ENCODE measurements at places on chromosomes 2 and 18.

- DNase-seq, result no peak
Observed at GRCh38 chr2:199543606-199544172, 86.0 kb upstream of the SATB2 start.

GRCh38 chr2:130871843-130872740 lies 35.4 kb downstream of the ARHGEF4 start:
- no peak for DNase-seq

DNA sequence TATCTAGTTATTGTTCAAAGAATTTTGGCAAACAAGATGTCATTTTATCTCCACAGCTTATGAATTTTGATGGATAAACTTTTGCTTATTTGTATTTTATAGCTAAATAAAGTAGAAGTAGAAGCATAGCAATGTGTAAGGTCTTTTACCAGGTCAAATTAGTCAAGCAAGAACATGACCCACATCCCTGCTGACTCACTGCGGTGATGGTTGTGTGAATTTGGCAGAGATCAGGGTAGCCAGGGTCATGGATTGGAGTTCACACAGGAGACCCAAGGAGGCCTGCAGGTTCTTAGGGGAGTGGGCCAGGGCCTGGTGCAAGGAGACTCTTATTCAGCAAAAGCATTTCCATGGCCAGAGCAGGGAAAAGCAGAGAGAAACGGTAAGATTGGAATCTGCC lies 18.7 kb downstream of the SP140 start:
- DNase-seq, result no peak

GRCh38 chr2:69359371-69359770 lies 27.7 kb downstream of the GFPT1 start:
- DNase-seq, result no peak

GRCh38 chr2:188569431-188570165 lies 277.9 kb downstream of the GULP1 start:
- no peak for DNase-seq

GRCh38 chr2:20523073-20523798 lies 76.4 kb downstream of the RHOB start:
- DNase-seq, result no peak

GRCh38 chr2:177283906-177284305 lies 19.4 kb upstream of the NFE2L2 start:
- no peak for DNase-seq

DNA sequence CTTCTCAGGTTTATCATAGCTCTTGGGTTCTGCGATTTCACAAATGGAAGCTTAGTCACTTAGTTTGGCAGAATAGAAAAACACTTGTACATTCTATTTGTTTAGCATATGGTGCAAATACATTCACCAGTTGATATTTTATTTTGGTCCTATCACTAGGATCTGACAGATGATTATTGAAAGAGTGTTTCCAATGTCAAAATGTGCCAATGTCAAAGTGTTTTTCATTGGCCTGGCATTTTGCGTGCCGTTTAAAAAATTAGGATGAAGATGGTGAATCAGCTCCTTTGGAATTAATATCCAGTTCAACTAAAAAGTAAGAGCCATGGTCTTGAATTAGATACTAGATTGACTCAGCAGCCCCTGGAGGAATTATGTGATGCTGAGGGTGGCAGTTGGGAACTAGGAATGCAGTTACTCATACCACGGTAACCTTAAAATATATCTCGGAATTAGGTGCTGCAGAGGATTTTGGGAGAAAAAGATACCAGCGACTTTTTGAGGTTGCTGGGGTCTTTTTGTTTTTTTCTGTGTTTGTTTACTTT lies 87.0 kb downstream of the SPHKAP start:
- DNase-seq, result no peak

DNA sequence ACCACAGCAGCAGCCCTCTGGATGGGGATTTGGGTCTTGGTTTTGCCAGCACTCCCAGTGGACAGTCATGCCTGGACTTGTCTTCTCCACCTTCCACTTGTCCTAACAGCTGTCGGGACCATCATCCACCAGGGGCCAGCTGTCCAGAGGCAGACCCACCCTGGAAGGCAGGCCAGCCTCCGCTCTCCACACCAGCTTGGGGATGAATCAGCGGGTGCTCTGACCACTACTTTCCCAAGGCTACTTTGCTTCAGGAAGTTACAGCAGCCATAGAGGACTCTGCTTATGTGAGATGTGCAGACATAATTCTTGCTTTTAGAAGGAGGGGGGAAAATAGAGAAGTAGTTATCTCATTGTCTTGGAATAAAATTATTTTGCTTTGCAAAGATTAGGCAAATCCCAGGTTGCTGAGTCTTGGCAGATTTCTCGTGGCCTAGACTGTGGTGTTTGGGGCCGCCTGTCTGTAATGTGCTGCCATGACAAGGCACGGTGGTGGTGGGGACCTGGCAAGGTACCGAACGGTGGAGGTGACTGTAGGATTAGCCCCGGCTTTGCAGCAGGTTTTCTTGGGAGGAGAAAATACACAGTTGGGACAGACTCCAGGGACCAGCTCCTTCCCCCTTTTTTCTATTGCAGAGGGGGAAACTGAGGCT lies 148.7 kb downstream of the AGAP1 start:
- DNase-seq, result no peak

- no peak for DNase-seq
Observed at GRCh38 chr2:151767536-151767935, 33.3 kb upstream of the NEB start.

- DNase-seq, result no peak
Observed at GRCh38 chr18:39648616-39649015, 2083.0 kb upstream of the CELF4 start.

DNA sequence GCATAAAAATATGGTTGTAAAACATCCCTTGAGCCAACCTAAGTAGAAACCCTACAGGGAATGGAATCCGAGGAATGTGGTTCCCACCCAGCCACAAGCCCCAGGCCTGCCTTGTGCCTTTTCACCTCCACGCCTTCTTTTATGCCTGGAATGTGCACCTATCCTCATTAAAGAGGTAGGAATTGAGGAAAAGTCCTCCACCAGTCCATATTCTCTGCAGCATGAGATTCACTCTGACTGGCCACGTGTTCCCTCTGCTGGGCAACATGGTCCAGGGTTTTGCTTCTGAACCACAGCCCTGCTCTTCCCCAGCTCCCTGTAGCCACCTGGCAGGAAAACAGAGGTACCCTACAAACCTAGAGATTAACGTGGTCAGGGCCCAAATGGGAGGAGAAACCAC lies 787.9 kb upstream of the RAB6C start:
- no peak for DNase-seq

- no peak for DNase-seq
Observed at GRCh38 chr2:67560771-67561456, 163.8 kb downstream of the ETAA1 start.

- no peak for DNase-seq
Observed at GRCh38 chr2:50785816-50786215, 246.1 kb downstream of the NRXN1 start.

DNA sequence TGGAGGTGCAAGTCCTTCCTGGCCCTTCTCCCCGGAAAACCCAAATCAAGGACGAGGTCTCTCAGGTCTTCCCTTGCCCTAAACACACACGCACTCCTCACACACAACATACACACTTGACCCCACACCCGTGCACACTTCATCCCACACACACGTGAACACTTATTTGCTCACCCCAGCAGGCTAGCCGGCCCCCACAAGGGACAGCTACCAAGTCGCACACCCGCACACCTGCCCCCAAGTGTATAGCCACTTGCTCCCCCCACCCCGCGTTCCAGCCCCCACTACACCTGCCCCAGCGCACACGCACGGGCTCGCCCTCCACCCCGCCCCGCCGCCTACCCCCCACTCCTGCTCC lies 359 bp downstream of the TGFBRAP1 start:
- peak; percentile 6 for DNase-seq

GRCh38 chr18:55338978-55339650 lies 248.9 kb downstream of the TCF4 start:
- no peak for DNase-seq

- DNase-seq, result no peak
Observed at GRCh38 chr2:153455403-153455802, 23.2 kb downstream of the RPRM start.

DNA sequence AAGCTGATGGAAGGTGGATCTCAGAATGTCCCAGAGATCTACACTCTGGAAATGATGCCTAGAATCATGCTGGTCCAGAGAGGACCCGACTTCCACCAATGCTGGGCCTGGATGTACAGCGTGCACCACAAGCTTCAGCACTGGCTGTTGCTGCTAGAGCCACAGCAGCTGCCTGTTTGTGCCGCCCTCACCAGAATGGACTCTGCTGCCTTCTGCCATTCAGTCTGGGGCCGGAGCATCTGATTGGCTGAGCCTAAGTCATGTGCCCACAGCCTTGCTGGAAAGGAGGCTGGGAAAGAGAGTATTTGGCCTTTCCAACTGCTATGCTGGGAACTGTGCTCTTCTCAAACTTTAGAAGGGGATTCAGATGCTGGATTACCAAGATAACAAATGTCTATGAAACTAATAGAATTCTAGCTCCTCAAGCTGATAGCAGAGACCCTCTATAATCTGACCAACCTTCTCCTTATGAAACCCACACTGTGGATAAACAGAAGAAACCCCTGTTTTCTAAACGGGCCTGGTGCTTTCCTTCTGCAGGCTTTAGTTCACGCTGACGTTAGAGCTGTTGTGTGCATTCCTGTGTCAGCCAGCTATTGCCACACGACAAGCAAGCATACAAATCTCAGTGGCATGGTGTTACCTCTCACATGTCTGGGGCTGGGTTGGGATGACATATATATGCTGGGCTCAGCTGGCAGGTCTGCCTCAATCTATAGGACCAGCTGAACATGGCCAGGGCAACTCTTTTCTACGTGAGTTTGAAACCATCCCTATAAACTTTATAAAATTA lies 4.1 kb upstream of the LOXHD1 start:
- DNase-seq, result no peak

GRCh38 chr2:70528929-70529328 lies 24.7 kb downstream of the TGFA start:
- no peak for DNase-seq

GRCh38 chr2:157833721-157834120 lies 42.4 kb downstream of the ACVR1 start:
- DNase-seq, result no peak

DNA sequence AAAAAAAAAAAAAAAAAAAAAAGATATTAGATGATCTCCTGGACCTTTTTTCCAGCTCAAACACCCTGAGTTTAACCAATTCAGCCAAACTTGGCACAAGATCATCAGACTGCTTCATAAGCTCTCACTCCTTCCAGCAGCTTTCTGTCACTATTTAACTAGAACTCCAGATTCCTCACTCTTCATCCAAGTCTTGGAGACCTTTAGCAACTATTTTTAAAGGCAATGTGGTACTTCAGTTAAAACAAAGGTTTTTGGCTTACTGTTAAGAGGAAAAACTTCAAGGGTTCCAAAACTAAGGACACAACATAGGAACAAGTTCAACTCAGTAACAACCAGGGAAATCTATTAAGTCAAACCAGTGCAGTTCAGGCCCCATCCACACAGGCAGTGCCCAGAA lies 23.2 kb downstream of the LAMA1 start:
- DNase-seq, result no peak

- no peak for DNase-seq
Observed at GRCh38 chr2:201883606-201884369, 77.5 kb downstream of the CDK15 start.

DNA sequence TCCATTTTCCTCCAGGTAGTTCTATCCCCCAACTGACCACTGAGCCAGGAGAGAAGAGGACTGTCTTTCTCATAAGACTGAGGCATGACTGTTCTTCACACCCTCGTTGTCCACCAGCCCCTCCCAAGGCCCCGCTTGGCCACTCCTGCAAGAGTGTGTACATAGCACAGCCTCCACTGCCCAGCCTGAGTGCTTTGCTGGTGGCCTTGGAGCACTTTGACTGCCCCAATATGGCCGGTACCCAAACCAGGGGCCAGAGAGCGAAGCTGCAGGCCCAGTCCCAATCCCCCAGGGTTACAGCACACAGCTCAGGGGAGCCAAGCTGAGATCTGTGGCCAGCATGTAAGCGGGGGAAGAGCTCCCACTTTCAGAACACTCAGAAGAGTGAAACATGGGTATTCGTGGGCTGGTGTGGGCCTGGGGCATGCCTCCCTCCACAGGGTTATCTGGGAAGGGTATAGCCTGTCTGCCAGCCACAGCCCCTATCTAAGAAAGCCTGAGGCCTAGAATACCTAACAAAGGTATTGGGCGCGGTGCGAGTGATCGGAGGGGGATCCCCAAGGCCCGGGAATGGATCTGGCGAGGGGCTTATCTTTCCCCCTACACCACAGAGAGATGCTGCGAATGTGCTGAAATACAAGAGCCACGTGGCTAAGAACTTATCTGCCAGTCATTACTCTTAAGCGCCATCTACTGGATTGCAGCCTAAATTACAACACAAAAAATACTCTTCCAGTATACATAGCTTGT lies 163.8 kb downstream of the WDPCP start:
- DNase-seq, result no peak

GRCh38 chr2:99852376-99852934 lies 289.9 kb downstream of the AFF3 start:
- no peak for DNase-seq

- DNase-seq, result no peak
Observed at GRCh38 chr2:161418275-161418714, 2.2 kb downstream of the TBR1 start.

DNA sequence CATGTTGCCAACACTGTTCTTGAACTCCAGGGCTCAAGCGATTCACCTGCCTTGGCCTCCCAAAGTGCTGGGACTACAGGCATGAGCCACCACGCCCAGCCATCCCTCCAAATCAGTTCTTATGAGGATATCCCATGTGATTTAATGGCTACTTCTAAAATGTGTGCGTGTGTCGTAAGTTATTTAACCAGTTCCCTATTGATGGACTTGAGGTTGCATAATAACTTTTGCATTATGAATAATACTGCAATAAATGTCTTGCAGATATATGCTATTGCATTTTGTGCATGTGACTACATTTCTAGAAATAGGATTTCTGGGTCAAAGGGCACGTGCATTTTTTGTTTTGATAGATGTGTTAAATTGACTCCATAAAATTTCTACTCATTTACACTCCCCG lies 19.0 kb downstream of the DIPK1C start:
- DNase-seq, result no peak

DNA sequence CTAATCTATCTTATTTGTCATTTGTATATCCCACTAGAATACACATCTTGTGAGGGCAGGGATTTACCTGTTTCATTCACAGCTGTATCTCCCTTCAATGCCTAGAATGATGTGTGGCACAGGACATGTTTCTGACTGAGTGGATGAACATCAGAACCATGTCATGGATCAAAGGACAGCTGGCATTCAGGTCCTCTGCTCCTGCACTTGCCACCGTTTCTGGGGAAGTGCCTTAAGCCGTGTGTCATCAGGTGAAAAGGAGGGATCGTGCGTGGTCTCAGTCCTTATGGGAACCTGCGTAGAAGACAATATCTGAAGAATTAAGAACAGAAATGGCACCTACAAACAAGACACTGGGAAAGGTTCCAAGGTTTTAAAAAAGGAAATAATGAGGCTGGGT lies 206.1 kb upstream of the GATA6 start:
- no peak for DNase-seq

- no peak for DNase-seq
Observed at GRCh38 chr2:128623776-128624761, 305.4 kb upstream of the HS6ST1 start.

- no peak for DNase-seq
Observed at GRCh38 chr2:83068714-83069113, 1390.4 kb downstream of the SUCLG1 start.
